Astrocyte of the cerebellum (primary cell): ENCODE measurements at places on chromosomes 11 and 22.

- DNase-seq: no peak
These were observed 9.1 kb upstream of the CCDC81 start for GRCh38 chr11:86365546-86365945.

- DNase-seq: no peak
These were observed 1497.7 kb downstream of the TBC1D22A start for GRCh38 chr22:48259991-48260670.

DNA sequence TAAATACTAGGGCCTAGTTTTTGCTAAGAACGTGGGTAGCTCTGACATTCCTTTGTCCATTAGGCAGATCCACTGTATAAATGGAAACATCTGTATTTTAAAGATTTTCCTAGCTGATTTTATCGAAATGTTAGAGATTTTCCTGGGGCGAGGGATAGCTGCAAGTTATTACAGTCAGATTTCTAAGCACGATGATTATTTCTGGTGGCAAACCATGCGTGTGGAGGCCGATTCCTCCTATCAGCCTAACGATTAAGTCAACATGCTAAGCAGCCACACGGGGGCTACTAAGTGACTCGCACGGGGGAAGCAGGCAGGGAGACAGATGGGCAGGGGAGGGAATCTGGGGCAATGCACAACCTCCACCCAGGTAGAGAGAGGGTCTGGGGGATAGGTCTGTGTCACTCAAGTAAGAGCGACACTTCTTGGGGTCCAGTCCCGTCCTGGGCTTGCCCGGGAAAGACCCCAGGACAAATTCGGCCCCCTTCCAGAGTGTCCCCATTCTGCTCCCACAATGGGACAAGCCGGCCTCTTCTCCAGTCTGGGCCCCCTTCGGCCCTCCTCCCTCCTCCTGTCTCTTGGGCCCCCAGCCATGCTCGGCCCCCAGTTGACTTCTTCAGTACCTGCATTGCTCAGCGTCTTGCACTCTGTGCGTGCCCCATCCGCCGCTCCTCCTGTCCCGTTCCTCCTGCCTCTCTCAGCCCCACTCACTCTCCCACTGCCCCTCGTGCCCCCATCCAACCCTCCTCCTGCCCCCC lies 571 bp downstream of the C11orf24 start:
- peak; percentile 57 for DNase-seq

DNA sequence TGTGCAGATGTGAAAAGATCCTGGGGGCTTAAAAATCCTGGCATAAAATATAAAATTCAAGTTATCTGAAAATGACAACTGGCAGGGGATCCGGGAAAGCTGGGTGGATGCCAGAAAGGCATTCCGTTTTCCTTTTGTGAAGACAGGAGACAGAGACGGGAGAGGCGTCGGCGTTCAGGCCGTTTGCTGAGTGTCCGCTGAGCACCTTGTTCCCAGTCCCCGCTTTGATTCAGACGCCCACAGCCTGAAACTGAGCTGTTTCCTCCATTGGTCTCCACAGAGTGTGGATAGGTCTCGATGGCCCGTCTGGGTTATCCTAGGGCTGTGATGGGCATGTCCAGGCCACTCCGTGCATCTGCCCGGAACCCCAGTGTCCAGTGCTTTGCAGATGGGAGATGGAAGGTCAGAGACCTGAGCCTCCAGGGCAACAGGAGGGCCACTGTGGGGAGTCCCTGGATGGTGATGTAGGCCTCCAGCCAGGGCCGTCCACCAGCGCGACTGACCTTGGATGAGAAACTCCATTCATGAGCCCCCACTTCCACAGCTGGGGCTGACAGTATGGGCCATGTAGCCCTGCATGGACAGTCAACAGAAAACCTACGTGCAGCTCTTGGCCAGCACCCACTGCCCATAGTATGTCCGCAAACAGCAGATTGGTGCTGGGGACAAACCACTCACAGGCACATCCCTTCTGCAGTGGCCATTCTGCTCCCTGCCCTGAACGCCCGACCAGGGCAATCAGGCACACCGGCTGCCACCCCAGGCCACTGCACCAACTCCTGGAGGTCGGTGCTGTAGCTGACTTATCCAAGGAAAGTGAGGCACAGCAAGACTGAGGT lies 11.6 kb downstream of the MRGPRF start:
- DNase-seq: no peak

GRCh38 chr11:47317064-47317828 lies 35.3 kb downstream of the MYBPC3 start:
- DNase-seq: no peak

- no peak for DNase-seq
These were observed 16.6 kb upstream of the MOB2 start for GRCh38 chr11:1502954-1503707.

DNA sequence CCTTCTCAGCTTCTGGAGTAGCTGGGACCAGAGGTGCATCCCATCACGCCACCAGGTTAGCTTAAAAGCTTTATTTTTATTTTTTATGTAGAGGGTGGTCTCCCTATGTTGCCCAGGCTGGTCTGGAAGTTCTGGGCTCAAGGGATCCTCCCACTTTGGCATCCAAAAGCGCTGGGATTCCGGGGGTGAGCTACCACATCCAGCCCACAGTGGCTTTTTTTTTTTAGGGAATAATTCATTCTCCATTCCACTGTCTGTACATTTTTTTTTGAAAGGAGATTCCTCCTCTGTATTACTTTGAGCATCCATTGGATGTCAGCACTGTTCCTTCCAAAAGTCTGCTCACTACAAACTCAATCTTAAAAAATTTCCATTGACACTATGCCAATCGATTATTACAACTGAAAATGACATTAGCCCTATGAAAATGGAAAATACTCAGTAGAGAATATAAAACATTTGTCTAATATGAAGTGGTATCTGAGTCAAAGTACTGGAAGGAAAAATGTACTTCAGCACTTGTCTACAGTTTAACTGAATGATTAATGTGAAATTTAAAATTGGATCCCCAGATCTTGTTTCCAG lies 1.3 kb upstream of the LPXN start:
- peak; percentile 31 for DNase-seq

DNA sequence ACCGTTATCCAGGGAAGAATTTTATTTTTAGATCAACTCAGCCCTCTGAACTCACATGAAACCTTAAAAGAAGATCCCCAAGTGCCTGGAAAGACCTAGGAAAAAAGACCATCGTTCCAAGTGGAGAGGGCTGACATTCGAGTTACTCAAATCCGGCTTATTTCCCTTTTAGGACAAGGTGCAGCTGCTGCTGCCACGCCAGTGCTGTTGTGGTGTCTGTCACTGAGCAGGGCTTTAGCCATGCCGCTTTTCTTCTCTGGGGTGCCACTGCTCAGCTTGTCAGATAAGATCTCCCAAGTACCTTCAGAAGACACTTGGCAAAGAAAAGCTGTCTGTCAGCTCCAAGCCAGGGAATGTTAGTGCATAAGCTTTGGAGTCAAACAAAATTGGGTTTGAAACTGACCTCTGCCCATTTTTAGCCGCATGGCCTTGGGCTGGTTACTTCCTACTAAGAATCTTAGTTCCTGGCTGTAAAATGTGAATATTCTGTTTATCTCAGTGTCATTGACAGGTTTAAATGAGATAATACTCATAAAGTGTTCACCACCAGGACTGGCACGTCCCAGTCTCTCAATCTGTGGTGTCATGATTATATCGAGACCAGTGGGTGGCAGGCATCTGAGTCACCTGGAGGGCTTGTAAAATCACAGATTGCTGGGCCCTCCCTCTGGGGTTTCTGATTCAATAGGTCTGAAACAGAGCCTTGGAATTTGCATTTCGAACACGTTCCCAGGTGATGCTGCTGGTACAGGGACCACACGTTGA lies 117.5 kb downstream of the PKNOX2 start:
- DNase-seq: no peak

- DNase-seq: no peak
These were observed 3.2 kb downstream of the ATM start for GRCh38 chr11:108226036-108226435.

DNA sequence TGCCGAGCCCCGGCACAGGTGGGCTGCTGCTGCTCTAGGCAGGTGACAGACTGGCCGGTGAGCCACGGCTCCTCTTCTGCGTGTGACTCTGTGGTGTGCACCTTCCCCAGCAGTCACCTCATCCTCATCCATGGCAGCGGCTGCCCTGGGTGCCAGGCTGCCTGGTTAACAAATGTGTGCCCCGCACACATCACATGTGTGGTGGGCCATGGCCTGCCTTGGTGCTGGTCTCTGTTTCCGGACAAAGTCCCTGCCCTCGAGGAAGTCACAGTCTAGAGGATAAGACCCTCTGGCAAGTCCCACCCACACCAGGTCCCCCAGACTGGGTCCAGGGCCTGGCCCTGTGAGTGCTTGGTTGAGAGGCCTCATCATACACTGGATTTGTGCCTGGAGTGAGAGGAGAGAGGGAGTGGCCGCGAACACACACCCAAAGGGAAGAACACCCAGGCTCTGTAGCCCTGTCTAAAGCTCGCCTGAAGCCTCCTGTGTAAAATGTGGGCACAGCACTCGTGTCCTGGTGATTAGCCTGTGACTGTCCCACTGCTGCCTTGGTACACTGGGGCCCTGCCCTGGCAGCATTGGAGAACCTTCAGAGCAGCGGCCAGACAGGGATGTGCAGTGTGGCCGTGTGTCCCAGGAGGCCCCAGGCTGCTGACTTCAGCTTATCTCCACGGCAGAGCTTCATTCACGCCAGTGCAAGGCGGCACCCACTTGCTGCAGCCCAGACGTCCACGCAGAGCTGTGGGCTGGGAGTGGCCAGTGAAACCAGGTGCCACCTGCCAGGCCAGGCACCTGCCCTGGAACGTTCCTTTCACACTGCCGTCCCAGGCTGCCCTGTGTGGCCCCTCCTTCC lies 269.9 kb downstream of the TBC1D22A start:
- no peak for DNase-seq

DNA sequence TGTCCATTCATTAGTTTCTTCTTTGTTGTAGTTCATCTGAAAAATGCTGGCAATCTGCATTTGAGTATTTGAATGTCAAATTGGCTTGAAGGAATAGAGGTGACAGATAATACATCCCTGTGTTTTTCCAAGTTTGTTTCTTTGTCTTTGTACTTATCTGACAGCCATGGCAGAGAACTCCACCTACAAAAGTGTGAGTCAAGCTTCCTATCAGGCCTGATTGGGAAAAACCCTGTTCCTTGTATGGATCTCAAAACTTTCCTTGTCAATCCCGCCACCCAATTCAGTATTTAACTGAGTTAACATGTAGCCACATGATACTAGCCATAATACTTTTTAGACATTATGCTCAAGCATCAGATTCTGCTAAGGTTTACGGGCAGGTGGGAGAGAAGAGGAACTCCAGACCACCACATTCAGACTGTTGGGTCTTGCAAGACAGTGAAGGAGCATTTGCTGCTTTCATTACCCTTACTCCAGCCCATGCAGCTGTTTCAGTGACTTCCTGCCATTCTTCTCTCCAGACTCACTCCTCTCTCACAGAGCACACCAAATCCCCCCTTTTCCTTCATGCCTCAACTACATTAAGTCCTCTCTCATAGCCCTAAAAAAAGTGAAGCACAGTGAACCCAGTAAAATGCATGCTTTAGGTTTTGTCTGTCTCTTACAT lies 65.9 kb downstream of the BLID start:
- no peak for DNase-seq

DNA sequence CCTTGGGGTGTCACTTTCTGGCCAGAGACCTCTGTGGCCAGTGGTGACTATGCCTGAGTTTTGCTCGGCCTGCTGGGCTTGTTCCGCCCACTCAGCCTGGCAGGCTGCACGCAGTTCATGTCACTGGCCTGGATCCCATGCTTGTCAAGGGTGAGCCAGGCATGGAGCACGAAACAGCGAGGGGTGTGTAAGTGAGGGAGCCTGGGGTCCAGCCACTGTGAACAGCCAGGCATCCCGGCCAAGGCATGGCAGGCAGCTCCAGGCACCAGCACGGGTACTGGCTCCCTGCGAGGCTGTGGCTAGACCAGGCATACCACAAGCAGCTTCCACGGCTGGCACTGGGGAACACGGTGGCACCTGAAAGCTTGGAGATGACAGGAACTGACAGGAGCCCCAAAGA lies 214.3 kb downstream of the LRRC4C start:
- no peak for DNase-seq

DNA sequence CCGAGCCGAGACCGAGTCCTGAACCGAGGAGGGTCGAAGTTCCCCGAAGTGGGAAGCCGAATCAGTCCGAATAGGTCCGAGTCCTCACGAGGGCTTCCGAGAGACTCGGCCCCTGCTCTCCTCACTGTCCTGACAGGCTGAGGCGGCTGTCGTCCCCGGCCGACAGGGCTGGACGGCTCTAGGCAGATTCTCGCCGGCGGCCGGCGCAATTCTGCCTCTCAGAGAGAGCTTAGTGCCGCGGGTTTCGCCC lies 191 bp upstream of the DEAF1 start:
- no peak for DNase-seq

GRCh38 chr22:21457023-21457787 lies 10.0 kb upstream of the TMEM191C start:
- no peak for DNase-seq

DNA sequence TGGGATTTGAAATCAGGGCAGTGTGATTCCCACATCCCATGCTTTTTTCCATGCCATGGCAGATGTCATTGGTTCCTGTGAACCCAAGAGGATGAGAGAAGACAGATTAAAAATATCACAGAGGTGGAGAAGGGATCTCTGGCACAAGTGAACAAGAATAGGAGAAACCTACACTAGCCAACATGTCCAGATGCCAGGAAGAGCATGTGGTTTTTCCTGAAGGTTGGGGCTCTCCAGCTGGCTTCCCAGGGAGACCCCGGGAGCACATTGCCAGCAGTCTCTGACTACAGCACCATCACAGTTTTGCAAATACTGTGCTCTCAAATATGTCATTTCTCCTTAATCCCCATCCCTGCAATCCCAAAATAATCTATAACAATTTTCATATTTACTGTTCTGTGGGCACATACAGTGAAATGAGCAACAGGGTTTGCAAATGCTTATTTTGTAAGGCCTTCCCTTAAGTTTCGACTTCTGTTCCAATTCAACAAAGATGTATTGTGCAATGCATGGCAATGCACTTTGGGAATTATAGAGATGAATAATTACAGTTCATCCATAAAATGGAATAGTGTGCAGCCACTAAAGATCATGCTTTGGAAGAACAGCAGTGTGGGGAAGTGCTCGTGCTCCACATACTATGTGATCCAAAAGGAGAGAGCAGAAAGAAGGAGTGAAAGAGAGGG lies 4.8 kb downstream of the ANKK1 start:
- no peak for DNase-seq

- no peak for DNase-seq
These were observed 341.6 kb downstream of the CTTN start for GRCh38 chr11:70739811-70740487.

DNA sequence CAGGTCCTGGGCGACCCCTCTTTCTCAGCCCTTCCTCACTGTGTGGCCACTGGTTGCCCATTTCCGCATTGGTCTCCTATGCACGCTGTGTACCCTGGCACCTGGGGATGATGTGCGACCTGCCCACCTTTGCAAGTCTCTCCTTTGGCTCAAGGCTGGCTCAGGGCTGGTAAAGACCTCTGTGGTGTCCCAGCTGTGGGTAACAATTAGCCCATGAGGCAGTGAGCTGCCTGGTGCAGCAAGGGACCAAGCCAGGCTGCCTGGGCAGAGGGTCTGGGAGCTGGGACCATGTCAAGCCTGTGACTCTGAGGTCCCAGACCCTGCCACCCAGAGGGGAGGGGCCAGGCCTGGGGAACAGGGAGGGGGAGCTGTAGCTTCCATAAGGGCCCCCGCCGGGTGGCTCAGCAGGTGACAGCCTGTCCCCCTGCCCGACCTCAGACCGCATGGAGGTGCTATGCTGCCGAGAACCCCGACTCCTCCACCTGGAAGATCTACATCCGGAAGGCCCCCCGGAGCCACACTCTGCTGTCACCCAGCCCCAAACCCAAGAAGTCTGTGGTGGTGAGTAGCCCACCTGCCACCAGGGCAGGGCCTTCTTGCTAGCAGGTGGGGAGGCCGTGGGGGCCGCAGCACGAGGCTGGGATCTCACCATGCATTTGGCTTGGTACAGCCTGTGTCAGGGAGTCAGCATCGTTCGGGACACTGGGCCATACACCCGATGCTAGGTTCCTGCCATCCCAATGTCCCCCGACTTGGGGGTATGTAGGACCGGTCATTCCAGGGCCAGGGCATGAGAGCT lies 112.5 kb downstream of the KCNQ1OT1 start:
- no peak for DNase-seq
